ENCODE measurements at places on chromosomes 3 and 15.

- DNase-seq = no peak
These were observed 18.8 kb downstream of the ASTE1 start for GRCh38 chr3:131007782-131008181.

DNA sequence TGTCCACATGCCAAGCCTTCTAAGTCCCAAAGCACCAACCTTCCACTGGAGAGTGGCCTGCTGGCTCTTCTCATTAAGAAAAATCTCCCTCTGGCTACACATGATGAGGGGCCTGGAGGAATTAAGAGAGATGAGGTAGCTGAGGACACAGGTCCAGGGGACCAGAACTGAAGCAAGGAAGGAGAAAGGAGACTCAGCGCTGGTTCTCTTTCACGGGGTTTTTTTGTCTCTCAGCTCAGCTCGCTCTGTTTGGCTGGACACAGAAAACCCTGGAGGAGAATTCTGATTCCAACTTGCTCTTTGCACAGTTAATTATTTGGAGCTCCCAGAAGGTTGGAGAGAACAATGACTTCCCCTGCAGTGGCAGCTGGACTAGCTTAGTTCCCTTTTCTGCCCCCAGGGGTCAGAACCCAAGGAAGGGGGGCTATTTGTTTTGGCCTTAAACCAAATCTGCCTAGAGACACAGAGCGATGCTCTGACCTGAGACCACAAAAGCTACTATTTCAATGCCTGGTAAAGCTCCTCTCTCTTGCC, 507.6 kb downstream of the FHIT start:
- DNase-seq = no peak

- DNase-seq = no peak
These were observed 170.0 kb downstream of the NR2F2 start for GRCh38 chr15:96500508-96500907.

DNA sequence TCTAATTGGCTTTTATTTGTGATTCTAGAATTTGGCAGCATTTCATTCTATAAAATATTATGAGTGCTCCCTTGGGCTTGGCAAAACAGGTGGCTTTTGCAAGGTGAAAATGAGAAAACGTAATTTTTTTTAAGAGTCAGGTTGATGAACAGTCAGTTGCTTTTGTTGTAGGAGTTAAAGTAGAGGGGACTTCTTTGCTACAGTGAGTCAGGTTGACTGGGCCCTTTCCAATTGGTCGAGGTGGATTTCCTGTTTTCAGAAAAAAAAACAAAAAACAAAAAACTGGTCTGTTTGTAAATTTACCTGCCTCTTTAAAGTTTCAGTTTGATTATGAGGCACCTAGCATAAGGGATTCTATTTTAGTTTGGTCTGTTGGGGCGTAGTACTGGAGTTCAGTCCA, 1469.4 kb upstream of the GBE1 start:
- DNase-seq = no peak

DNA sequence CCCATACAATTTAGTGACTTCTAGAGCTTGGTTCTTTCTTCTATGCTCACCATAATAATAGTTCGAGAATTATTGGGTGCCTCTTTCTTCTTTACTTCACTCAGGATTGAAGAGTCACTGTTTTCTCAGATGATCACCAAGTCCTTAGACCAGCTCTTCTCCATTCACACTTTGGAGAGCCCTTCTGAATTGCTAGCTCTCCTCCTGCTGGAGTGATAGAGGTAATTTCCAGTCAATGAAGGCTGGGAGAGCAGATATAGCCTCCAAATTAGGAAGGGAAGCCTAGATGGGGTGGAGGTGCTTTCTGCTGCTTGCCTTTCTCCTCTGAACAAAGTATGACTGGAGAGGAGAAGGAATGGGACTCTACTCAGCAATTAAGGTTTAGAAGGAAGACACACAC, 10.7 kb upstream of the BBX start:
- no peak for DNase-seq

- DNase-seq = no peak
These were observed 19.5 kb upstream of the HRH1 start for GRCh38 chr3:11134794-11135193.

DNA sequence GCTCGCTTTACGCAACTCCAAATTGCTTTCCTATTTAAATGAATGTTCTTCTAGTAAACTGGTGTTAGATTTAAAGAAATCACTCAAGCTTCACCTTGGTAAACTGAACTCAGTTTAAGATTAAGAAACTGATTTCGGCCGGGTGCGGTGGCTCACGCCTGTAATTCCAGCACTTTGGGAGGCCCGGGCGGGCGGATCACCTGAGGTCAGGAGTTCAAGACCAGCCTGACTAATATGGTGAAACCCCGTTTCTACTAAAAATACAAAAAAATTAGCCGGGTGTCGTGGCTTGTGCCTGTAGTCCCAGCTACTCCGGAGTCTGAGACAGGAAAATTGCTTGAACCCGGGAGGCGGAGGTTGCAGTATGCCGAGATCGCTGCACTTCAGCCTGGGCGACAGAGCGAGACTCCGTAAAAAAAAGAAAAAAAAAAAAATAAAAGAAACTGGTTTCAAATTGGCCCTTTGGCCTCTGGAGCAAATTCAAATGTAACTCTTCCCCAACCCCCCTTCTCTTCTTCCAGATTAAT, 1.7 kb downstream of the SKIL start:
- DNase-seq = no peak

GRCh38 chr3:174767853-174768382, 91.2 kb upstream of the NAALADL2 start:
- DNase-seq = no peak

DNA sequence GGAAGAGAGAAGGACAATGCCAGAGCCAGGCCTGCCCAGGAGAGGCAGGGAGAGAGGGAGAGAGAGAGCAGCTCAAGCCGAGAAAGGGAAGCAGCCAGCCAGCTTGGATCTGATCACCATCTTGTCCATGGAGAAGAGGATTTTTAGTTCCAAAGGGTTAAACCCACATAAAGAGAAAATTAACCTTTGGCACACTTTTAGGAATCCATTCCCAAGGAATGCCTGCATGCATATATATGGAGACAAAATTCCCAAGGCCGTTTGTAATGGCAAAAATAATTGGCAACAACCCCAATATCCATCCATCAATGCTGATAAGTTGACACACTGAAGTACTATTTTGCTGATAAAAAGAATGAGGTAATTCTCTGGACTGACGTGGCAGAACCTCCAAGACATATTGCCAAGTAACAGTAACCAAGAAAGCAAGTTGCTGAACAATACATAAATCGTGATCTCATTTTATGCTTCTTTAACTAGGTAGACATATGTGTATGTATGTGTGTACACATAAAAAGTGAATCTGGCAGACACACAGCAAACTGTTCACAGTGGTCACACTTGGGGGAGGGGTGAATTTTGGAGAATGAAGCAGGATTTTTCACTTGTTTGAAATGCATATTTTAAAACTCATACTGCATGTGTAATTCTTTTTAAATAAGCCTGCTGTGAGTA, 7.5 kb upstream of the STRA6 start:
- no peak for DNase-seq

- DNase-seq = no peak
These were observed 25.1 kb downstream of the DTWD1 start for GRCh38 chr15:49645941-49646340.

Data from breast epithelium (tissue), 4 donors.